Stimulated activated CD8-positive, alpha-beta memory T cell treated with anti-CD3 and anti-CD28 coated beads, Interleukin-2, amount 100 ng/mL, for 1 hour (primary cell): ENCODE measurements at places on chromosomes 13 and 19.

DNA sequence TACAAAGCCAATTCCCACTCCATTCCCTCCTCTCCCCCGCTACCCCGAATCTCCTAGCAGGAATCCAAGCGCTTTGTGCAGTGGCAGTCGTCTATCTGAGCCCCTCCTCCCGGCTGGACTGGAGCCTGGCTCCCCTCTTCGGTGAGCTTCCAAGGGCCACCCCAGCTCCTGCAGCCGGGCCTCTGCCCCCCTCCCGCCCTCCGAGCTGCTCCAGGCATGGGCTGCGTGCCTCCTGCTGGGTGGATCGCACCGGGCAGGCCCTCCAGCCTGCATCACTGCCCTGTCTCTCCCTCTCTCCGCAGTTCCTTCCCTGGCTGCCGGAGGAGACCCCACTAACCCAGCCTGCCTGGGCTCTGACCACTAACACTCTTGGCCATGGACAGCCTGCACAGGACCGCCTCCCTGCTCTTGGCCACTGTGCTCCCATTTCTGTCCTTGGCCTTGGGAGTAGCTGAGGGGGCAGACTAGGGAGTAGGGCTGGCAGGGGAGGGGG lies 12.9 kb upstream of the LENG8 start:
- DNase-seq = no peak

DNA sequence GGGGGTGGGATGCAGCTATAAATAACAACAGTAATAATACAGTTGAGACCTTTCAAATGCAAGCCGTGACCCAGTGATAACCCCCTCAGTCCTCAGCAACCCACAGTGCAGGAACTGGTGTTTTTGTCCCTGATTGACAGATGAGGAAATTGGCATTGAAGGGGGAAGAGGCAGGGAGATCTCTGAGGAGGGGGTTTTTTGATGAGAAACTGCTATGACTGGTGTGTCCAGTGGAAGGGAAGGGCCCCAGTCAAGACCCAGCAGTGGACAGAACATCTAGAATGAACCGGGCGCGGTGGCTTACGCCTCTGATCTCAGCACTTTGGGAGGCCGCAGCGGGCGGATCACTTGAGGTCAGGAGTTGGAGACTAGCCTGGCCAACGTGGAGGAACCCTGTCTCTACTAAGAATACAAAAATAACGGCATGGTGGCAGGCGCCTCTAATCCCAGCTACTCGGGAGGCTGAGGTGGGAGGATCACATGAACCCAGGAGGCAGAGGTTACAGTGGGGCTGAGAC lies 1.9 kb downstream of the MAP1S start:
- no peak for DNase-seq

DNA sequence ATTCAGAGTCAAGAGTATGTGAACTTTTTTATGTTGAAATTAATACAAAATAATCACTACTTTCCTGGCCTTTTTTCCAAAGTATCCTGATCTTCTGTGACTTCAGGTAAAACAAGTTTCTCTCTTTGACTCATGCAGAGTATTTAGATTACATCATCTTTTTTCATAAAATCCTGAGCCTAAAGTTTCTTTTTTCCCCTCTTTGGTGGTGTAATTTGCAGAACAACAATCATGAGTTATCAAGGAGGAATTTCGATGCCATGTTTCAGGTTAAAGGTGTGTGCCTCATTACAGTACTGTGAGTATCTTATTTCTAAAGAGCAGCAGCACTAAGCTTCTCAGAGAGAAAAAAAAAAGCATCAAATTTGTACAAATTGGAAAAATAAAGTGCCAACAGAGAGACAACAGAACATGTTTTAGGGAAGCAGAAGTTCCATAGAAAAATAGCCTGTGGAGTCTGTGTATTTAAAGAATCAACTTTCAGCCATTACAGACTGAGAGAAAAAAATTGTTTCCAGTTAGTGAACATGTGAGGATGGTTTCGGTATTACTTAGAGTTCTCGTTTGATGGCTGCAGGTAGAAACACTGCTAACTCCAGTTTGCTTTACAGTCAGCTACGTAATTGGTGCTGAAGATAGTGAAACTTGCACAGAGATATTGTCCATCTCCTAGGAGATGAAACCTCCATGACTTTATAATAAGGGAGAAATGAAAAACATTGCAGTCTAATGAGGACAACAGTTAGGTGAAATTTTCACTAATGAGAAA lies 78.1 kb upstream of the PCDH9 start:
- DNase-seq = no peak

GRCh38 chr13:26326562-26326961 lies 72.6 kb downstream of the CDK8 start:
- no peak for DNase-seq

- no peak for DNase-seq
These were observed 93.6 kb downstream of the SOX1 start for GRCh38 chr13:112160558-112160957.

- no peak for DNase-seq
These were observed 31.4 kb downstream of the TUBA3C start for GRCh38 chr13:19150226-19150625.

DNA sequence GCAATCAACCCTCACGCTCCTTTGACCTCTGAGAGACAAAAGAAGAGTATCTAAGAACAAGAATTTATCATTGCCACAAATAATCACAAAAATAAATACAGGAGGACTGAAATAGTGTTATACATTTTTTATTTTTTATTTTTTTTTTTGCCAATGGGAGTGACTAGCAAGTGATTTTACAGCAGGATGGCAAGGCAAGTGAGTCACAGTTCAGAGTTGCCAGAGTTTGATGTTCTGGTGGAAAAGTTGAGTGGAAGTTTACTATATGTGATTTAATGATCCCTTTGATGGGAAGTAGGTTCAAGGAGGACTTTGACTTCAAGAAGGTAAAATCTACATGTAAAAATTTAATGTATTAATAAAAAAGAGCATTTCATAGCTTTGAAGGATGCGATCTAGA lies 2691.4 kb downstream of the PCDH9 start:
- DNase-seq = no peak

- DNase-seq = no peak
These were observed 12.2 kb downstream of the TPM4 start for GRCh38 chr19:16088351-16089009.

- DNase-seq = no peak
These were observed 702.0 kb downstream of the PCDH9 start for GRCh38 chr13:66528180-66528579.

GRCh38 chr19:51368366-51369282 lies at the start of gene CLDND2:
TSS of gene CLDND2 (minus strand) at chr19:51369003. CDS start at chr19:51368577, 426 bp downstream.
- DNase-seq = no peak

DNA sequence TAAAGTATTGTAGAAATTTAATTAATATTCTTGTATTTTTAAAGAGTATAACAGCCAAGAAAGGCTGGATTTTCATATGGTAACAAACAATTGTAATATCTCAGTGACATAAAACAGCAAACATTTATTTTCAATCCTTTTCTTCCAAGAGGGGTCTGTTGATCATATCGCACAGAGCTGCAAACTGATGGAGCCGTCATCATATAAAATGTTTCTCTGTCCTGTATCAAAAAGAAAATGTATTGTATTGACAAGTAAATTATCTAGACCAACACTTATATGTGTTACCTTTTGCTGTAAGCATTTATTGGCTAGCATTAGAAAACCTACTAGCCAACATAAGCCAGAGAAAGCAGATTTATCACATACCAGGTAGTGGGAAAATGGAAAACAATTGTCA lies 2861.4 kb upstream of the PCDH20 start:
- DNase-seq = no peak

- DNase-seq = no peak
These were observed 3.1 kb downstream of the TMED1 start for GRCh38 chr19:10832939-10833296.

- no peak for DNase-seq
These were observed 701.3 kb upstream of the KLHL1 start for GRCh38 chr13:70809588-70809987.

GRCh38 chr13:24179486-24179850 lies 18.9 kb downstream of the SPATA13 start:
- no peak for DNase-seq

- no peak for DNase-seq
These were observed 93.9 kb downstream of the GADD45B start for GRCh38 chr19:2569596-2570465.

DNA sequence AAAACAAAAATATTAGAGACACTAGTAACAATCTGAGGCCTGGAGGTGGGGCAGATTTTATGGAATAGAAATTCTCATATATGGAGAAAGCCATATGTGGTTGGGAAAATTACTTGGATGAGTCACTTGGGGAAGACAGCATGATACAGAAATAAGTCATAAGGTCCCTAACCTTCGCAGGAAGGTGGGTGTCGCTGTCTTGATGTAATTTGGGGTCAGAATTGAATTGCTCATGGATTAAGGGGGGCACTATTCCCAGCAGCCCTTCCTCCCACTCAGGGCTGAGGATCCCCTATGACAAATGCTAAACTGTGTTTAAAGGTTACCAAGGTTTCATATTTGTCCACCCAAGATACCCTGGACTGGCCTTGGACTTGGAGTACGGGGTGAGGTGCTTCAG lies 5.0 kb downstream of the RDH8 start:
- DNase-seq = no peak

DNA sequence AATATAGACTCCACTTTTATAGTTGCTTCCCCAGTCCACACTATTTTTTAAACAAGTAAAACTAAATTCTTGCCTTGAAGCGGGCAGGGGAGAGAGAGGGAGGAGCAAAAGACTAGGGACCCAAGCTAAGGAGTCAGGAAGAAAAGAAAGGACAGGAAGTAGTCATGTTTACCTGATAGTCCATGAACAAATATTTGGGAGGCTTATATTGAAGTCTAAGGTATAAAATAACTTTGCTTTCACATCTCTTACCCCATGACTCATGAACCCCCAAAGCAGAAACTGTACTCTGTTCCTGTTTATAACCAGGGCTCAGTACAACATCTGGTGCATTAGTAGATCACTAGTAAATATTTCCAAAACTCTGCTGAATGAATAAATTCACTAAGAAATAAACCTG lies 67.3 kb downstream of the ZAR1L start:
- DNase-seq = no peak

GRCh38 chr19:5803752-5804515 lies 933 bp upstream of the NRTN start:
- DNase-seq = peak; percentile 79

GRCh38 chr19:17086120-17086519 lies 10.5 kb downstream of the MYO9B start:
- DNase-seq = no peak

GRCh38 chr19:14450168-14450874 lies 17.2 kb downstream of the PKN1 start:
- no peak for DNase-seq

GRCh38 chr19:4496304-4496703 lies 22.0 kb downstream of the PLIN4 start:
- DNase-seq = no peak

DNA sequence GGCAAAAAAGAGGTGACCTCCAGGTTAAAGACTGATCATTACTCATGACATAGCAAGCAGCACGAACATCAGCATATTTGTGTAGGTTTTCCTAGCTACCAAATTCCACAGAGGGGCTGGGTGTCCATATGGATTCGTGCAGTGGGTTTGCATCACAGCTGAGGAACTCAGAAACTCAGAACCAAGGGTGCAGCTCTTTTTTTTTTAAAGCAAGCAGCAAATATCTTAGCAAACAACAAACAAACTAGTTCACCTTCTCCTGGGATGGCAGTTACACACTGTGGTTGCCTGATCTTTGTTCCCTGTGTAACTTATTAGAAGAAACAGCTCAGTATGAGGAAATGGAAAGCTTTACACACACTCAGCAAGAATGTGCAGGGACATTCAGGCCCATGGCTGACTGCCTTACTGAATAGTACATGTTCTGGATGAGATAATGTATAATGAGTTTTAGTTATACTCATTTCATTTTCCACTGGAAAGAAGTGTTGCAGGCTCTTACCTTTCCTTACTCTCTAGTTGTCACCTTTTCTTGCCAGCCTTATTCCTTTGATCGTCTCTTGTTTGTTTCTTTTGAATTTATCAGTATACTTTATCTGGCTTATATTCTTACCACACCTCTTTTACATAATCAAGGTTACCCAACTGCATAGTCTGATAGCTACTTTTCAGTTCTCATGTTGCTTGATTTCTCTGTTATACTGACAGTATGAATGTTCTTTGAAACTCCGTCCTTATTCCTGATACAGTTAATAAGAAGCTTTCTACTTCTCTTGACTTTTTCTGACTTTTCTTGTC lies 4.3 kb downstream of the NDFIP2 start:
- DNase-seq = no peak

- DNase-seq = peak; percentile 63
These were observed 610 bp upstream of the WBP4 start for GRCh38 chr13:41060724-41061074.

DNA sequence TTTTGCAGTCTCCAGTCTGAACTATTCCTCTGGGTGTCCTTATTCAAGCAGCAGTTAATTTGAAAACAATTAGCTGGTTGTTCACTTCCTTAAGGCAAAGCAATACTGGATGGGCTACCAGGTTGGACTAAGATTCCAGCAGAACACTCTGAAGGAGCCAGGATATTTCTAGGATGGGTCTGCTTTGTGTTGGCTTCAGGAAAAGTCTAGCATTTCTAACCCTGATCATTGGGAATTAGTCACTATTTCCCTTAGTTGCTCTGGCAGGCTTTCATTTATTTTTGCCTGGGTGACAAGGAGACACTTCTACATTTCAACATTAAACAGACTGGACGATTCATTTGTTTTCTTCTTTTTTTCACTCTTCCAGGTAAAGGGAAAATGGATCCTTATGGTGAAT lies 228.4 kb downstream of the ENOX1 start:
- DNase-seq = no peak

DNA sequence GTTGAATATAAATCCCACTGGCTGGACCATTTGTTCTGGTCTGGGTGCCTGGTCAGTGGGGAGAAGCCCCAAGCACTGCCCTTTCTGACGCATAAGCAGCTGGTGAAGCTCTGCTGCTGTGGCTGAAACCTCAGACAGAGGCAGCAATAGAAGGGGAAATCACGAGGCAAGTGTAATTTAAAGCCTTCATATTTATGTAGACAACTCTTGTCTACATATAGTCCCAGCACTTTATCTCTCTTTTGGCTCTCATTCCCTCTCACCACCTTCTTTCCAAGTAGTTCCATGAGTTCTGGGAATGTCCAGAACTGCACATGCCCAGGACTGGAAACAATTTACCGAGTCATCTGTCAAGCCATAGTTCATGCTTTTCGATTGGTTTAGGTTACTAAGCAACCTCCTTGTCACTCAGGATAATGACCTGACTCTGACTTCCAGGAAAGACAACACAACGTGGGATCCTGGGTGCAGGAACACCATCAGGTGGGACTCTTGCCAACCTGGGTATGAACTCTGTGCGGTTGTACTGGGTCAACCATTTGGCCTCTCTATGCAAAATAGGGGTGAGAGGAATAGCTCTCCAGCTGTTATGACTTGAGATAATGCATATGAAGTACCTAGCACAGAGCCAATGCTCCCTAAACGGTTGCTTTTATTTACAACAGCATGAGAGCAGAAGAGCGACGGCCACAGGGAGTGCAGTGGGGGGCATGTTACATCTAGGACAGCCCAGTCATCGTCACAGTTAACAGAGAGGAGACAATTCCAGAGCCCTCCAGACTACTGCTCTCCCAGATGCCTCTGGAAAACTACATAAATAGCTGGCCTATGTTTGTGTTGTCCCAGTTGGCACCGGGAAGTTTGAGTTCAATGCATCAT lies 321.9 kb downstream of the FOXO1 start:
- no peak for DNase-seq

- DNase-seq = no peak
These were observed 31.2 kb downstream of the UNC13A start for GRCh38 chr19:17656970-17657369.
